Astrocyte (in vitro differentiated cells and primary cell): ENCODE measurements at places on chromosomes 4 and X.

DNA sequence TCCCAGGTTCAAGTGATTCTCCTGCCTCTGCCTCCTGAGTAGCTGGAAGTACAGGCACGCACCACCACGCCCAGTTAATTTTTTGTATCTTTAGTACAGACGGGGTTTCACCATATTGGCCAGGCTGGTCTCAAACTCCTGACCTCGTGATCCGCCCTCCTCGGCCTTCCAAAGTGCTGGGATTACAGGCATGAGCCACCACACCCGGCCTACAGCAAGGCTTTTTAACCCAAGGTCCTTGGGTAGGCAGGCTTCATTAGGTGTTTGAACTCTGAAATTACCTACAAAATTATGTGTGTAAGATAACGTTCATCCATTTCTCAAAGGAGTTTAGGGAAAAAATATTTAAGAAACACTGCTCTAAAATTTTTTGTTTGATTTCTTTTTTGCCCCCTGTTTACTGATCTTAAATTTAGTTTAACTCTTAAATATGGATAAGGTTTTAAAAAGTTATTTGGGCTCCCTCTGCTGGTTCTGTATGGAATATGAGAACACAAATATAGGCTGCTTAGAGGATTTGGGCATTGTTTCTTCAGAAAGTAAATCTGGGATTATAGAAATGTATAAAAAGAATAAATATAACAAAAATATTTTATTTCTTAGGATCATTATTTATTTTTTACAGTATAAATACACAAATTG, 92.8 kb downstream of the CBR4 start:
- H3K4me1 ChIP-seq = no peaks in the 10 kb centered on the region
- no peak overlapping the region for H3K27ac ChIP-seq
- H3K27me3 ChIP-seq = no peaks in the 10 kb centered on the region
- peaks cover 55% of the 10 kb centered on the region for H3K36me3 ChIP-seq

DNA sequence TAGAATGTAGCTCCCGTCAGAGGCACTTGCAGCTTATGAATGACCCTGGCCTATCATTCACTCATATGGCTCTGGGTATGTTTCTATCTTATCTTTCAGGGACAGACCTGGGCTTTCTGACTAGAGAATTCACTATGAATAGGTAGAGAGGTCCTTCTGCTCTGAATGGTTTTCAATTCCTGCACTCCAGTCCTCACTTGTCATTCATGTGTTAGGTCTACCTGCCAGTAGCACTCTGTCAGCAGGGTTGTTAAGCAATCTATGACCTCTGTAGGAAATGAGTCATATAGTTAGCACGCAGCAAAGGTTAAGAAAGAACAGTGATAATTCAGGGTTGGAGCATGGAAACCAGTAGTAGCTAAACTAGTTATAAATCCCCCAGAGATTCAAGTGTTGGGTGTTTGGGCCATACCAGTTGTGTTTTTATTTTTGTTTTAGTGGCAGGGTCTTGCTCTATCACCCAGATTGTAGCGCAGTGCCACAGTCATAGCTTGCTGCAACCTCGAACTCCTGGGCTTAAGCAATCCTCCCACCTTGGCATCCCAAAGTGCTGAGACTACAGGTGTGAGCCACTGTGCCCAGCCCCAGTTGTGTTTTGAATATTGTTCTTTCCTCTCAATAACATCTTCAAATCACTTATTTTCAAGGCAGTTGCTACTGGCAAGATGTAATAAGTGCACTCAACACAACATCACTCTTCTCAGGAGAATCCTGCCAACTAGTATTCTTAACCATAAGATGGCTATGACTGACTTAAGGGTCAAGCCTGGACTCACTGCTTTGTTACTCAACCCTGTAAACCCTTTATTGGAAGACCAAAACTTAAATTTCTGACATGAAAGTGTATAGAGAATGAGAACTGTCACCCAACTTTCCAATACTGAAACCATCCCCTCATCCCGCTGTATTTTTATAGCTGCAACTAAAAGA, 25.1 kb downstream of the ARL13A start:
- no peak overlapping the region for H3K4me3 ChIP-seq
- H3K27me3 ChIP-seq = no peaks in the 10 kb centered on the region
- peaks cover 17% of the 10 kb centered on the region for H3K4me1 ChIP-seq

GRCh38 chr4:37224854-37225253, 19.7 kb upstream of the NWD2 start:
- H3K4me3 ChIP-seq = no peak overlapping the region
- DNase-seq = no peak
- no peaks in the 10 kb centered on the region for H3K36me3 ChIP-seq

- H3K4me3 ChIP-seq = no peak overlapping the region
- H3K36me3 ChIP-seq = no peaks in the 10 kb centered on the region
- peak; percentile 10 for DNase-seq
- no peaks in the 10 kb centered on the region for H3K4me1 ChIP-seq
- H3K27ac ChIP-seq = no peak overlapping the region
These were observed 157.4 kb upstream of the PDE5A start for GRCh38 chr4:119785963-119786362.

DNA sequence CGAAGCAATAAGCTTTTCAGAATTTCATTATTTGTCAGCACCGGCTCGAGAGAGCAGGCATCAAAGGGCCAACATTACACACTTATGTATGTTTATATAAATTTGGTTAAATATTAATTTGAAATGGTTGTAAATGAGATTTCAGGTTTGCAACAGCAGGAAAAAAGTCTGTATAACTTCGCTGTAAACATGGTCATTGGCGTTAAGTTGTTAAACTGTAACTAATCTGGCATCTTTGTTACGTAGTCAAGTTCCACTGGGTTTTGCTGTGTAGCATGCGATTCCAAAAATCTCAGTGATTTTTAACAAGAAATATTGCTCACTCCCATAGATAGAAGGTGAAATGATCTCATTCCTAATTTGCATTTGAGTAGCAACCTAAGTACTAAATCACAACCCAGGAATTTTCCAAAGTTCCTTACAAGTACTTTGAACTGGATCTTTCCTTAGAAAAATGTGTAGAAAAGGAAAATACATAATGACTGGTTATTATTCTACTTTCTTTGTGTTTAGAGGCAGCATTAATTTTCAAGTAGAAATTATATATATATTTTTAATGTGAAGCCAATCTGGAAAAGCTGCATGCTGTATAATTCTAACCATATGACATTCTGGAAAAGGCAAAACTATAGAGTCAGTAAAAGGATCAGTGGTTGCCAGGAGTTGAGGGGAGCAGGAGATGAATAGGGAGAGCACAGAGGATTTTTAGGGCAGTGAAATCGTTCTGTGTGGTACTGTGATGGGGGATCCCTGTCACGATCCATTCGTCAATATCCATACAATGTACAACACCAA, 222.1 kb downstream of the CBR4 start:
- no peaks in the 10 kb centered on the region for H3K27me3 ChIP-seq
- H3K27ac ChIP-seq = no peak overlapping the region
- H3K4me1 ChIP-seq = peaks cover 8% of the 10 kb centered on the region

DNA sequence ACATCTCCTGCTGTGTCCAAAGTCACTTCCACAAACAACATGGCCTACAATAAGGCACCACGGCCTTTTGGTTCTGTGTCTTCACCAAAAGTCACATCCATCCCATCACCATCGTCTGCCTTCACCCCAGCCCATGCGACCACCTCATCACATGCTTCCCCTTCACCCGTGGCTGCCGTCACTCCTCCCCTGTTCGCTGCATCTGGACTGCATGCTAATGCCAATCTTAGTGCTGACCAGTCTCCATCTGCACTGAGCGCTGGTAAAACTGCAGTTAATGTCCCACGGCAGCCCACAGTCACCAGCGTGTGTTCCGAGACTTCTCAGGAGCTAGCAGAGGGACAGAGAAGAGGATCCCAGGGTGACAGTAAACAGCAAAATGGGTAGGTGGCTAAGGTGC, 123.9 kb downstream of the PDLIM5 start:
- no peaks in the 10 kb centered on the region for H3K27me3 ChIP-seq
- H3K36me3 ChIP-seq = peaks cover 10% of the 10 kb centered on the region
- peaks cover 36% of the 10 kb centered on the region for H3K4me1 ChIP-seq
- peak overlapping the region; percentile 25 for H3K27ac ChIP-seq
